ENCODE measurements at places on chromosomes 11 and 22.

- no peak for DNase-seq
Measured at GRCh38 chr11:120430146-120430545, 81.4 kb upstream of the GRIK4 start.

GRCh38 chr11:102472127-102472526 is 19.6 kb upstream of the TMEM123 start:
- DNase-seq = no peak

GRCh38 chr11:74473382-74474173 is 6.2 kb upstream of the KCNE3 start:
- DNase-seq = no peak

- DNase-seq = no peak
Measured at GRCh38 chr11:111421251-111421650, 42.2 kb upstream of the POU2AF1 start.

GRCh38 chr22:41905411-41906202 is 9.3 kb downstream of the SHISA8 start:
- DNase-seq = no peak

GRCh38 chr22:19533049-19533626 is 8.9 kb upstream of the CLDN5 start:
- DNase-seq = no peak

DNA sequence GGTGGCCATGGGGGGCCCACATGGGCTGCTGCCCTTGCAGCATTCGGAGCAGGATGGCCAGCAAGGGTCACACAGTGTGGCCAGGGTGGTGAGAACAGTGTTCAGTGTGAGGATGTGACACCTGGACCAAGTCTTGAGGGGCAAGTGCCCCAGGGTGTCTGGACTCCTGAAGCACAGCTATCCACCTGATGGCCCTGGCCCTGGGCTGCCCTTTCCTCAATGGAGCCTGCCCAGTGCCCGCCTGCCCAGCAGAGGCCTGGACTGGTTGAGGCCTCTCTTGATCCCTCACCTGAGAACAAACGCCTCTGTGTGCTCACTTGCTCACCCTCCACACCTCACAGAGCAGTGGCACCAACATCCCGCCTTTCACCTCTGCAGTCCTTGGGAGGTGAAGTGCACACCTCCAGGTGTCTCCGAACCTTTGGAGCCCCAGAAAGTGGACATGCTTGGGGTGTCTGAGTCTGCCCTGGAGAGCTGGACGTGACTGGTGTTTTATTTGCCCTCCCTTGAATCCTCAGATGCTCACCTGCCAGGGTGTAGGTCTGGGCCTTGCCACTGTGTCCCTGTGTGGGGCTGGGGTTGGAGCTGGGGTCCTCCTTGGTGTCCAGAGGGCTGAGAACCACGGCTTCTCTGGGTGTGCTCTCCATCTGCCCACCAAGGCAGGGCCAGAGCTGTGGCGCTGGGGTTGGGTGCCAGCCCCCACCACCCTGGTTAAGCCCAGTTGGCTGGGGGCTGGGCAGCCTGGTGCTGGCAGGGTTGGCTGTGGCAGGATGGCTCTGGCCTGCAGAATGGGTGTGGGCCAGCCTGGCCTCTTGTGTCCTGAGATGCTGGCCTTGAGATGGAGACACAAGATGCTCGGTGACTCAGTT is 3.8 kb upstream of the MUC2 start:
- DNase-seq = no peak

- no peak for DNase-seq
Measured at GRCh38 chr11:119266517-119267255, 50.2 kb downstream of the MCAM start.

GRCh38 chr11:62463121-62463542 is 44.3 kb downstream of the SCGB1A1 start:
- no peak for DNase-seq

- no peak for DNase-seq
Measured at GRCh38 chr11:19307498-19307897, 66.8 kb upstream of the E2F8 start.

- DNase-seq = no peak
Measured at GRCh38 chr11:74024261-74025029, 15.6 kb upstream of the UCP3 start.

- no peak for DNase-seq
Measured at GRCh38 chr11:66007201-66007634, 4.6 kb upstream of the CST6 start.

GRCh38 chr11:40240284-40240683 is 1219.2 kb downstream of the LRRC4C start:
- no peak for DNase-seq

DNA sequence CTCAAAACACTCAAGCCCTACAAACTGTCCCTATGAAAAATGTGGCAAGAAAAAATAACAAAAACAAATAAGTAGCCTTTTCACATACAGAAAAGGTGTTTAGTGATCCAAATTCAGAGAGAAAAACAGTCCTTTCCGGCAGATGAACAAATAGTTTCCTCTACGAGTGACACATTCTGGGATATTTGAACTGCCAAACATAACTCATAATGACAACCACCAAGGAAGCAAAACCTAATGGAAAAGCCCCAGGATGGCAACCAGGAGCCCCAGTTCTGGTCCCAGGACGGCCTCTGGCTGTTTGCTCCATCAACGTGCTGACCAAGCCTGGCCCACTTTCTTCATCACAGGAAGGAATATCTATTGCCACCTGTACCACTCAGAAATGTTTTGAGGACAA is 6.0 kb downstream of the PACSIN2 start:
- no peak for DNase-seq

DNA sequence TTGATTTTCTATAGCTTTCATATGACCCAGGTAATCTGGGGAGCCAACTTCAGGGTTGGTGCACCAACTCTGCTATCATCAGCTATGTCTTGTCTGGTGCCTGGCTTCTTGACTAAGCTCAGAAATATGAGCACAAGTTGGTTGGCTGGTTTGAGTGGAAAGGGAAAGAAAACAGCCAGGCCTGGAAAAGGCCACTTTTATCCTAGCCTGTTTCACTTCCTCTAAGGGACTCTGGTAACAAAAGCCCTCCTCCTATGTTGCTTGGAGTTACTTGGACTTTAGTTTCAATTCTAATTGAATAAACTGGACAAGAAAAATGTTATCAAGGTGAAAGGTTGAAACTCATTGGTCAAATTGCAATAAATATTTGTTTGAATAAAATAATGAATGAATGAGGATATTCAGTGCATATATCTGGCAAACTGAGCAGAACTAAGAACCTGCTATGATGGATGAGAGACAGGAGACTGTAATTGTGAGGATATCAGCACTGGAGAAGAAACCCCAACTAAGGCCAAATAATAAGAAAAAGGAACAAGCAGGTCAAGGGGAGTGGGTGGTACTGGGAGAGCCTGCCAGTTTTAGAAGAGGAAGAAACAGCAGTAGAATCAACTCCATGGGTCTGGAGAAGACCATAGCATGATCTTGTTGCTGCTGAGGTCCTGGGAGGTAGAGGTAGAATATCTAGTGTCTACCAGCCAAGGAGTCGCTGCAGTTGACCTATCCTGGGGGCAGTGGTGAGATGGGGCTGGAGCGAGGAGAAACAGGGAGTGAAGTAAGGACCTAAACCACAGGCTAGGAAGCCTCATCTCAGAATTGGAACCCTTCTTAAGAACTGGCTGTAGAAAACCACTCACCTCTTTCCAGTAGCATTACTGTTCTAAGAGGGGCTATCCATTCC is 8.2 kb downstream of the ROBO4 start:
- no peak for DNase-seq

DNA sequence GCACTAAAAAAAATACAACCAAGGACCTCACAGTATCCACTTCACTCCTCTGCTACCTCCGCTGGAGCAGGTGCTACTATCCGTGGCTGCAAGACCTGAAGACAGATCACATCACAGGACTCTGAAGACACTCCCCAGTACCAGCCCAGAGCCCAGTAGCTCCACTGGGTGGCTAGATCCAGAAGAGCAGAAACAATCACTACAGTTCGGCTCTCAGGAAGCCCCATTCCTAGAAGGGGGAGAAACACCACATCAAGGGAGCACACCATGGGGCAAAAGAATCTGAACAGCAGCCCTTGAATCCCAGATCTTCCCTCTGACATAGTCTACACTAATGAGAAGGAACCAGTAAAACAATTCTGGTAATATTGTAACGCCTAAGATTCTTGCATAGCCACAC is 494.0 kb upstream of the FAT3 start:
- DNase-seq = no peak

DNA sequence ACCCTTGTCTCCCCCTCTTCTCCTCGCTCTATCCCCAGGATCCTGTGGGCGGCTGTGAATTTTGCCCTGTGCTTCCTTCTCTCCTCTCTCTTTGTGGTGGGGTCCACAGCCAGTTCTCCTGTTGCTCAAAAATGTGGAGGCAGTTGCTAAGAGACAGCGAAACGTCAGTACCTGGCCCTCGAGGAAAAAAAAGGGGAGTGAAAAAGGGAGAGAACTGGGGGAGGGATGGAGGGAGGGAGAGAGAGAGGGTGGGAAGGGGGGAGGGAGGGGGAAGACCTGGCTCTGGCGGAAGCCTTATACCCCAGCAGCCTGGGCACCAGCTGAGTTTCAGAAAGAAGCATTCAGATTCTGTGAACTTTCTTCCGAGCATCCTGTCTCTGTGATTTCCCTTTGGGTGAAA is 2.1 kb upstream of the LRRC55 start:
- DNase-seq = no peak

GRCh38 chr11:111269146-111269868 is 23.8 kb downstream of the POU2AF2 start:
- DNase-seq = no peak

DNA sequence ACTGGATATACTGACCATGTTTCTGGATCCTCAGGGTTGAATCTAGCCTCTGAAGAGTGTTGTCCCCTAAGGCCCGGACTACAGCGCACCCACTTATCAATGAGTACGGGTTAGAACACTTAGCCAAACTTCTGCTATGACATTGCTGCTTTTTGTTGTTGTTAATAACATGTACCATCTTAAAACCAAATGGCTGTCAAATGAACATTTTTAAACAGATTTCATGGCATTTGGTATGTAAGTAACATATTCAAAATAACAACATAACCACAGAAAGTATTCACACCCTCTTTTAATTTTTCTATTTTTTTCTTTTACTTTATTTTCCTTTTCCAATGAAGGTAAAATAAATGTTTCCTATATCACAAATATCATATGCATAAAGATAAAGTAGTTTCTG is 1292.5 kb upstream of the TENM4 start:
- DNase-seq = no peak

GRCh38 chr11:15412054-15412453 is 297.3 kb downstream of the INSC start:
- DNase-seq = no peak

- no peak for DNase-seq
Measured at GRCh38 chr11:94111241-94111640, 17.4 kb upstream of the PANX1 start.

GRCh38 chr11:87351676-87352075 is 313.9 kb downstream of the TMEM135 start:
- no peak for DNase-seq

GRCh38 chr11:118290923-118291322 is 13.6 kb upstream of the CD3E start:
- no peak for DNase-seq

GRCh38 chr11:71420455-71421241 is 27.5 kb downstream of the DHCR7 start:
- DNase-seq = no peak

GRCh38 chr11:9821008-9821752 is 157.3 kb downstream of the SWAP70 start:
- DNase-seq = no peak

DNA sequence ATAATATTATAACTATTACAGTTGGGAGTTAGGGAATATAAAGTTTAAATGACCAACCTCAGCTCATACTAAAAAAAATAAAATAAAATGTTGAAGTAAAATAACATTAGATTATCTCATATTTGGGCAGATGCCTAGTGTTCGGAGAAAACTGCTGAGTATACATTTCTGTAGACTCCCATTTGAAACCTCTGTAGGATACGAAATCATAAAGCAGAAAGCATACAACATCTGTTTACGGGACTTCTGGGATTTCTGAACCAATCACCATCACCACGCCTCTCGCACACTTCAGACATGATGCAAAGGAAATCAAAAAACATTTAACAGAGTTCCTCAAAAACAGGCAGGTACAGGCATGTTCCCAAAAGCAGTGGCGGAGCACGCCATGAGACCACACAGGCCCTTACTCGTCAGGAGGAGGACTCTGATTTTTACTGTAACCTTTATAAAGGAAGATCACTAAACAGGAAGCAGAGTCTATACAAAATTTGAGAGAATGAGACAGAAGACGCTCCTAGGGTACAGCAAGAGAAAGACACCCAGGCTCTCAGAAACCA is 8.6 kb downstream of the ZNF195 start:
- no peak for DNase-seq

DNA sequence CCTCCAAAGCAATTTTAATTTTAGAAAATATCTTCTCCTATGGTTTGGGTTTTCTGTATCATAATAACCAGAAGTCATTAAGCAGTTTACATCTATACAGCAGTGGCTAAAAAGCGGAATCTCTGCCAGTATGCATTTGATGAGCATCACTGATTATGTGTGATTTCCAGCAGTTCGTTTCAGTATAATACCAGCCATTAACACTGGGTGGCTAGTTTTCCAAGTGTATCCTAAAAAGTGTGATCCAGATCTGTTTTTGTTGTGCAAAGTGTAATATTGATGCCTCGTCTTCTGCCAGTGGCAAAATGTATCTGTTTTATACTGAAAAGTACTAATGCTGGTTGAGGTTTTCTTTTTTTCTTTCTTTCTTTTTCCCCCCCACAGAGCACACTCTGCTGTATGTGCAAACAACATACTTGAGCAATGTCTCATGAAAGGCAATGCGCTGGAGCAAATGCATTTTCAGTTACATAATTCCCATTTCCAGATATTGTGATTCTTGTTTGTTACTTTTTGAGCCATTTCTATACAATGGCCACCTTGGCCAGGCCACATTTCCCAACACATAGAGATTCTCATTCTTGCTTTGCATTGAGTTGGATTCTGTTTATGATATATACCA is 64.2 kb downstream of the SLC36A4 start:
- DNase-seq = no peak

- DNase-seq = no peak
Measured at GRCh38 chr11:81602508-81602907, 1131.2 kb downstream of the FAM181B start.

- no peak for DNase-seq
Measured at GRCh38 chr11:69862331-69862771, 43.1 kb upstream of the FGF3 start.

GRCh38 chr11:75349521-75350116 is 1.8 kb downstream of the ARRB1 start:
- DNase-seq = no peak

DNA sequence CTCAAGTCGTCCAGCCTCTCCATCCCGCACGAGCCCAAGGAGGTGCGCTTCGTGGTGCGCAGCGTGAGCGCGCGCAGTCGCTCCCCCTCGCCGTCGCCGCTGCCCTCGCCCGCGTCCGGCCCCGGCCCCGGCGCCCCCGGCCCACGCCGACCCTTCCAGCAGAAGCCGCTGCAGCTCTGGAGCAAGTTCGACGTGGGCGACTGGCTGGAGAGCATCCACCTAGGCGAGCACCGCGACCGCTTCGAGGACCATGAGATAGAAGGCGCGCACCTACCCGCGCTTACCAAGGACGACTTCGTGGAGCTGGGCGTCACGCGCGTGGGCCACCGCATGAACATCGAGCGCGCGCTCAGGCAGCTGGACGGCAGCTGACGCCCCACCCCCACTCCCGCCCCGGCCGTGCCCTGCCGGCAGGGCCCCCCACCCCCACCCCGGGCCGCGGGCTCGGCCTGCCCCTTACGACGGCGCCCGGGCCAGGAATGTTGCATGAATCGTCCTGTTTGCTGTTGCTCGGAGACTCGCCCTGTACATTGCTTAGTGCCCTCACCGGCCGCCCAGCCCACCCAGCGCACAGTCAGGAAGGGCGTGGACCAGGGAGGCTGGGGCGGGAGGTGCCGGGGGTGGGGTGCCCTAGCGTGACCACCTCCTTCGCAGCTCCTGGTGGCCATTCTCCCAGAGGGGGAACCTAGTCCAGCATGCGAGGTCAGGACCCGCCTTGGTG is 6.9 kb upstream of the ACR start:
- DNase-seq = no peak
